Kasumi-1 (cell line): ENCODE measurements at places on chromosomes 3 and 15.

DNA sequence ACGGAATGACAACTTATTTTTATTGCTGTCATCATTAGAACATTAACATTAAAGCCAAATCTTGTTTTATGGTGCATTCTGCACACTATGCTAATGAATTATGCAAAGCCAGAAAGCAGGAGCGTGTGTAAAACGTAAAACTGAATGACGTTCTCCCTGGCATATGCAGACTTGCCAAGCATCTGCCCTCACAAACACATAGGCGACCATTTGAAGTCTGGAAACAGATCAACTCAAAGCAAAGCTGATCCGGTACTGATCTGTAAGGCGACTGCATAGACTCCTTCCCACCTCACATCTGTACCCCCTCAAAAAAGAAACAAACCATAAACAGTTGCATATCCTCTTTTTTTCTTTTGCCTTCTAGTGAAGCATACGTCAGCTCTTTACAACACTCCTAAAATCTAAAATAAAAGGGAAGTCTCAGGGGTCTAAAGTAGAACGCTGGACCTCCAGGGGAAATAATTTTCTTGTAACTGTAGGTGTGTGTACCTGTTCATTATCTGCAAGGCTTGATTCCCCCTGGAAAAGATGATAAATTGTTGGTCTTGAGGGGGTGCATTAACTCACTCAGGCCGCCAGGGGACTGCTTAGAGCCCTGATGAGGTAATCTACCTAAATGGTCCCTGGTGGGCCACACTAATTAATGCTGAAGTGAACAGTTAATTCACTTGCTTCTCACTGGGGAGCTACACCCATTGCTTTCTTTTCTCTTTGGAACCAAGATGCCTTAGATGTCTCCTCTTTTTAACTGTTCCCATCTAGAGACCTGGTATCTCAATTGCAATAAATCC, 231.4 kb downstream of the CDIN1 start:
- DNase-seq: no peak

DNA sequence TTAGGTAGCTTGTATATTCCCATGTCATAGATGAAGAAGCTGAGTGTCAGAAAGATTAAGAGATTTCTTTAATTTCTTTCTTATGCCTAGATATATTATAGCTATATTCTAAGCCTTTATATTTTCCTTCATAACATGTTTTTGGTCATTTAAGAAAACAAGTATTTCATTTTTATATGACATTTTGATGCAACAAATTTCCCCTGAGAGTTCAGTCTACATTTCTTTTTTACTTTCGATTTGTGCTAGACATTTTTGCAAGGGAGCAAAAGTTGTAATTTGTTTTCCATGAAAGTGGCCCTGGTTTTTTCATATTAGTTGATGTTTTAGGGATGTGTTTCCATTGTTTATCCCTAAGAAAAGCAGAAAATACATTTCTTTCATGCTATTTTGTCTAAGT, 344.9 kb downstream of the NLGN1 start:
- DNase-seq: no peak

DNA sequence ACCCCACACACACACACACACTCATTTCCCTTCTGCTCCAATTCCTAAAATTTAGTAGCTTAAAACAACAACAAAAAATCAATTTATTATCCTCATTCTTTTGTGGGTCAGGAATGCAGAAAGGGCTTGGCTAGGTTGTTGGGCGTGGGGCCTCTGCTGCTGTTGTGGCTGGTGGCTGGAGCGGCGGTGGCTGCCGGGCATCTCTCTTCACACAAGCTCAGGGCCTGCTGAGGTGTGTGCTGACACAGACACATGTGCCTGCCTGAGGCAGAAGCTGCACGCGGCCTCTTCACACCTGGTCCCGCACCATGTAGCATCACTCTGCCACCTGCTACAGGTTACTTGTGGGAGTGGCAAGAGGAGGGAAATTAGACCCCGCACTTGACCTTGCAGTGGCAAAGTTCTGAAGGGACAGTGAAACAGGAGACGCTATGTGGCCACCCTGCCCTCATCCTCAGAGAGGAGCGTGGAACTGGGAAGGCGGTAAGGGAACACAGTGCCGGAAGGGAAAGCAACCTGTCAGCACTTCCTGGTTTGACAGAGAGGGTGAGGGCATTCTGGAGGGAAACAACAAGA, 64.0 kb upstream of the PRR20G start:
- DNase-seq: no peak

DNA sequence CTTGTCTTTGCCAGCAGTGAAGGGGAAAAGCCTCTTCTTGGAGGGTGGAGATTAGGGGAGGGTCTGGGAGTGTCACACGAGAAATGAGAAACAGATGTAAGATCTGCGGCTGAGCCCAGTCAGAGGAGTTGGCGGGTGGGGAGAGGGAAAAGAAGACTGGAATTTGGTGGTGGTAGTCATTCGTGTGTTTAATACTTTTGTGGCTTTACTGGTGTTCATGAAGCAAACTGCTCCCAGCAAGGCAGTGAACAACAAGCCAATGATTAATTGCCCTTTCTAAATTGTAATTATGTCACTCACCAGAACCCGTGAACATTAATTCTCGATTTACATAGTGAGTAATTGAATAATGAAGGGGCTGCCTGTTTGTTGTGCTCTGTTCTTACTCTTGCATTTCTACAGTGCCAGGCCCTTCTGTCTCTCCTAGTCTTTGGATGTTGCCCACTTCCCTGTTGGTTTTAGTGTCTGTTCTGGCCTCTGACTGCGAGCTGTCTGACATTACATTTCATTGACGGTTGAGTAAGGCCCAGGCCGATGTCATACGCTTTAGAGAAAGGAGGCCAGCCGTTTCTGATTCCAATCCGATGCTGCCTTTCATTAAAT, 78.0 kb downstream of the CHCHD6 start:
- DNase-seq: no peak

GRCh38 chr3:131972550-131972949, 62.3 kb downstream of the CPNE4 start:
- no peak for DNase-seq

- peak; percentile 70 for DNase-seq
These were observed 1.9 kb downstream of the P2RY12 start for GRCh38 chr3:151382671-151383070.

DNA sequence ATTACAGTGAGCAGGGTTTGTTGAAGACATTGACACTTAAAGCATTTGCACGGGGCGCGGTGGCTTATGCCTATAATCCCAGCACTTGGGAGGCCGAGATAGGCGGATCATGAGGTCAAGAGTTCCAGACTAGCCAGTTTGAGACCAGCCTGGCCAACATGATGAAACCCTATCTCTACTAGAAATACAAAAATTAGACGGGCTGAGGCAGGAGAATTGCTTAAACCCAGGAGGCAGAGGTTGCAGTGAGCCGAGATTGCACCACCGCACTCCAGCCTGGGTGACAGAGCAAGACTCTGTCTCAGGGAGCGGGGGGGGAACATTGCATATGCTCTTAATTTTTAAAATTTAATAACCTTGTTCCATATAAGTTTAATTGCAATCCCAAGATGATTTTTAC, 11.9 kb downstream of the STT3B start:
- DNase-seq: no peak

DNA sequence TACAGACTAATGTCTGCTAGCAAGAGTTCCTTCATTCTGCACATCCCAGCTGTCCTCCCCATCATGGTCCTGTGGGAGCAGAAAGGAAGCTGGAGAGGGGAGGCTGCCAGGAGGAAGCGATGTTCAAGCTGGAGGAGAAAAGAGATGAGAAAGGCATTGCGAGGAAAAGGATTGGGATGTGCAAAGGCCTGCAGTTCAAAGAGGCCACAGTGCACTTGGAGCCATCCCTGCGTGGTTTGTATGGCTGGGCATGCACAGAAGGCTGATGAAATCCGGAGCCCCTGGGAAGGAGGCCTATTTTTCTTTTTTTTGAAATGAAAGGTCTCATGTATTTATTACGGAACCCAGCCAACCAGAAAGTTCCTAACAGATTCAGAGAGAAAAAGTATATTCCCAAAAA, 22.8 kb downstream of the AMOTL2 start:
- no peak for DNase-seq

DNA sequence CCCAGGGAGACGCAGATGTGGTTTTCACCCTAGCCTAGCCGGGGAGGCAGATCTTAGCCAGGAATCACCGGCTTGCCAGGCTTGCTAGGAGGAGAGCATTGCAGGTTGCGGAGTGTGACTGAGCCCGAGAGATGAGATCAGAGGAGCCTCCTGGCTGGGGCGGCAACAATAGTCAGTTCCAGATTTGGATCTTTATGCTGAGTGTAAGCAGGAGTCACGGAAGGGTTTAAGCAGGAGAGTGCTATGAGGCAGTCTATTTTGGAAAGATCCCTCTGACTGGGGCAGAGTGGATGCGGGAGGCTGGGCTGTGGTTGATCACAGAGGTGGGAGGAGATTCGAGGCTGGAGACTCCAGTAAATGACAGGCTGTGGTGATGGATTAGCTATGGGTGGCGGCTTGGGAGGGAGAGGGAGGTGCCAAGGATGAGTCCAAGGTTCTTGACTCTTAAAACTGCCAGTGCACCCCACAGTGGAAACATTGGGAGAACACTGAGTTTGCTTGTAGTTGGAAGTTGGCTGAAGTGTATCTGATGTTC, 10.4 kb upstream of the BAHD1 start:
- DNase-seq: peak; percentile 28

DNA sequence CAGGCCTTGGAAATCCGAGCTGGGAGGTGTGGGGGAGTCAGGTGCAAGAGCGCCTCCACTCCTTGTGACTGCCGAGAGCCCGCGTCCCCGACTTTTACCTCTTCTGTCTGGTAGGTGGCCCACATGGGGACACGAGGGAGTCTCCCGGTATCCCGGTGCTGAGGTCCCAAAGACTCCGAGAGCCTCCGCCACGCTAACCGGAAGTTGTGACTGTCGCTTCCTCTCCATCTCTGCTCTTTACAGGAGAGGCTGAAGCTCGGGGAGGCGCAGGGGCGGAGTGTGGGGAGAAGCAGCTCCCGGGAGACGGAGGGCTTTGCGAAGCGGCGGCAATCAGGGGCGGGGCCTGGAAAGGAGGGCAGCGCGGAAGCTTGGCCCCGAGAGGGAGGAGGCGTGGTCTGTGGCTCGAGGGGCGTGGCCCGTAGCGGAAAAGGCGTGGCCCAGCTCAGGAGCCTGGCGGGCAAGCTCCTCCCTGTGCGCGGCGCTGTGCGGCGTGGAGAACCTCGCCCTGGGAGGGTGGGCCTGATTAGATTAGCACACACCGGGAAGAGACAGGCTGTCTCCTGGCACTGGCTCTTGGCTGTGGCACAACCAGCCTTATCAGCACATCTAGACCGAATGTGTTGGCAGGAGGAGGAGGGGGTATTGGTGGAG, 143.9 kb downstream of the GABRB3 start:
- no peak for DNase-seq

- DNase-seq: peak; percentile 15
These were observed 28.4 kb downstream of the ANKRD28 start for GRCh38 chr3:15769256-15769915.

- no peak for DNase-seq
These were observed 42.3 kb downstream of the KCNH8 start for GRCh38 chr3:19190602-19191001.

DNA sequence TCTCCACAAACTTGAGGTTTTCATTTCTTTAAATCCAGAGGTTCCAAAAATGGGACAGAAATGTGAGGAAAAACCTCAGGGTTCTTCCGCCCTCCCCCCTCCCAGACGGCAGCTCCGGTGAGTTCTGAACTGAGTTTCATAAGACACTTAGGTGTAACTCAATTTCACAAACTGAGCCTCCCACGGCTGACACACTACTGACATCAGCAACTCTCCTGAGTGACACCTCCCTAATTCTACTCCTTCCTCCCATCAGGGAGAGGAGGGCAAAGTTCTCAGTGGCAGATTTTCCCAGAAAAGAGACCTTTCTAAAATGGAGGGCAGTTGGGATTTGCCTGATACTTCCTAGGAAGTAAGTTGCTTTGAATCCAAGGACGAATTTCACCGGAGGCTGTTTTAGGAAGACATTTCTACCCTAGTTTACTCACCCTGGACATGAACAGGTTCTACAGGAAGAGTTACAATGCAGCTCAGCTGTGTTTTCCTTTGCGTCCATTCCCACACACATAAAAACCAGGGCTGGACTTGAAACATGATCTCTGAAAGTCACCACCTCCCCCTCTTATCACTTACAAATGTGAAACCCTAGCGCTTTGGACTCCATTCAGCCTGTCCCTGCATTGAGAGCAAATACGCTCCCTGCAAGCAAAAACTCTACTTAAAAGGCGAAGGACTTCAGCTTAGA, 78.1 kb upstream of the LMOD3 start:
- DNase-seq: no peak

DNA sequence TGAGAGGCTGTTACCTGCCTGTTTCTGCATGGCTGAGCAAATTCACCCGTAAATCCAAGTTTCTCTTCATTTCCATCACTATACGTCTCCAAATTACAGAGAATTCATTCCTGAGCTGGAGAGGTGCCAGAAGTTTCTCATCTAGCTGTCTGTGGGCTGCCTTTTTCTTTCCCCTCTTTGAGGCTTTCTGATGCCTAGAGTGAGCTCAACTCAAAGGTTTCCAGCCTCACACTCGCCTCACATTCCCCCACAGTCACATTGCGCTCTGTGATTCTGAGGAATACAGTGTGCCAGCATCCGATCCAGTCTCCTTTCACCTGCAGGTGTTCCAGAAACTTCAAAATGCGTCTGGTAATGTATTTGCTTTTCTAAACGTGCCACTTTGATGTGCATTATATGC, 267.2 kb downstream of the MFSD1 start:
- no peak for DNase-seq

GRCh38 chr3:148379763-148380382, 317.8 kb upstream of the AGTR1 start:
- peak; percentile 67 for DNase-seq

- no peak for DNase-seq
These were observed 930.3 kb downstream of the NTRK3 start for GRCh38 chr15:87326269-87326668.

- DNase-seq: no peak
These were observed 193.6 kb downstream of the EPHA3 start for GRCh38 chr3:89300981-89301380.

DNA sequence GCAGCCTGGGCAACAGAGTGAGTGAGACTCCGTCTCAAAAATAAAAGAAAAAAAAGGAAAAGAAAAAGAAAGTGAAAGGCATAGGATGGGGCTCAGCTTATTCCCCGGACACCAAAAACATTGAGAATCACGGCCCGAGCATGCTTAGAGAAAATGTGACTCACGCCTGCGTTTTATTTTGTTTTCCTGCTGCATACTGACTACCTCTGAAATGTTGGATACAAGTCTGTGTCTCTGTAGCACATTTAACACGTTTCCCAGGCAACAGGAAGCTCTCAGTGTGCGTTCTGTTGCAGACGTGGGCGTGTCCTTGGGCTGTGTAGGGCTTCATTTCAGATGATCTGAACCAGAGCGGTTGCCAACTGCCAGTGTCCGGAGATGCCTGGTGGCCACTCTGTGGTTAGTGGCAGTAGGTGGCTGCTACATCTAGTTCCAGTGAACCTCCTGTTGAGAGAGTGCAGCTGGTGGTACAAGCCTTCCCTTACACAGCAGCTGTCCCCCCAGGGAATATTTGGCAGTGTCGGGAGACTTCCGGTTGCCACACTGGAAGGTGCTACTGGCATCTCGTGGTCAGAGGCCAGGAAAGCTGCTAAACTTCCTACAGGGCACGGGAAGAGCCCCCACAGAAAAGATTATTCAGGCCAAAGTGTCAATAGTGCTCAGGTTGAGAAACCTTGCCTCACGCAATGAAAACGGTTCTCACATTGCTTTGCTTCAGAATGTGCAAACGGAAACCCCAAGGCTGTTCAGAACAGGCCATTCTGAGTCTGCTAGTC, 3.0 kb downstream of the SLC51A start:
- peak; percentile 93 for DNase-seq

GRCh38 chr3:50203113-50203808, 1.8 kb upstream of the SLC38A3 start:
- DNase-seq: no peak
